Epithelial cell of esophagus (primary cell): ENCODE measurements at places on chromosomes 12 and 14.

- peak; percentile 93 for DNase-seq
Observed at GRCh38 chr14:91119556-91120311, 5.9 kb downstream of the DGLUCY start.

DNA sequence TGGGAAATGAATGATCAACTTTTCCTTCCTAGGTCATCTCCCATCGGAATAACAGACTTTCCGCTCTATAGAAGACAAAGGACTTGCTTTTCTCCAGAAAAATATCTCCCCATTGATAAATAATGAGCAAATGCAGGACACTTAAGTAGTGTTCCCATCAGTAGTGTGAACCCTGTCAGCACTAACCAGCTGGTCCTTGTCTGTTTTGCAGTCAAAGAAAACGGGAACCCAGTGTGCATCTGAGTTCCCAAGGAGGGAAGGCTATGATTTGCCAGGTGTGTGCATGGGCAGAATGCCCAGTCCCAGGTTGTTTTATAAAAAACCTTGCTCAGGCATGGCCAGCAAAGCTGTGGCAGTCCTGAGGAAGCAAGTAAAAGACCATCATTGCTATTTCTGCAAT lies 256.5 kb upstream of the HMGA2 start:
- DNase-seq, result no peak

GRCh38 chr12:132899033-132899432 lies 11.6 kb upstream of the CHFR start:
- DNase-seq, result peak; percentile 29

DNA sequence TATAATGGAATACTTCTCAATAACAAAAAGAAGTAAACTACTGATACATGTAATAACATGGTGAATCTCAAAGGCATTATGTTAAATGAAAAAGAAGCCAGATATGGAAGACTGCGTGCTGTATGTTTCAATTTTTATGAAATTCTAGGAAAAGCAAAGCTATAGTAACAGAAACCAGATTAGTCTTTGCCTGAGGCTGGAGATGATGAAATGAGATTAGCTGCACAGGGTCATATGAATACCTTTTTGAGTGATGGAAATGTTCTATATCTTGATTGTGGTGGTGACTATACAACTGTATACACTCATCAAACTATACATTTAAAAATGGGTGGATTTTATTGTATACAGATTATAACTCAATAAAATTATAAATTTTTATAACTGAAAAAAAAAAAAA lies 113.5 kb downstream of the TMEM30B start:
- no peak for DNase-seq

DNA sequence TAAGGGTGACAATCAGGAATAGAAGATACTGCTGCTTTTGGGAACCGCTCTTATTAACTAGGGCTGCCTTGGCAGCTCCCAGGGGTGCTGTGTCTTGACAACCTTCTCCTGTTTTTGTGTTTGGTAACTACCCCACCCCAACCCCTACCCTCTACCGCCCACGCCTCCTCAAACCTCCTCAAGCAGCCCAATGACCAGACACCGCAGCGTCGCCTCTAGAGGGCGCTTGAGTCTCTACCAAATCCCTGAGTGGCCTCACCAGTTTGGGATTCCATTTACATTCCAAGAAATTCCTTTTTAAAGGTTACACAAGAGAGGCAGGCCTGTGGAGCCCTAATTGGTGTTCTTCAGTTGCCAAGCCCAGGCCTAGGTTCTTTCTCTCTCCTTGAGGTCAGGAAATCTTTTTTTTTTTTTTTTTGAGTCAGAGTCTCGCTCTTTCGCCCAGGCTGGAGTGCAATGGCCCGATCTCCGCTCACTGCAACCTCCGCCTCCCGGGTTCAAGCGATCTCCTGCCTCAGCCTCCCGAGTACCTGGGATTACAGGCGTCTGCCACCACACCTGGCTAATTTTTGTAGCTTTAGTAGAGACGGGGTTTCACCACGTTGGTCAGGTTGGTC lies 72.4 kb upstream of the USP44 start:
- peak; percentile 91 for DNase-seq

GRCh38 chr12:24172773-24173066 lies 223.2 kb upstream of the SOX5 start:
- DNase-seq, result no peak

GRCh38 chr12:81558031-81558430 lies 201.1 kb downstream of the PPFIA2 start:
- peak; percentile 7 for DNase-seq

GRCh38 chr12:55906056-55906455 lies 21.6 kb downstream of the PYM1 start:
- peak; percentile 68 for DNase-seq

DNA sequence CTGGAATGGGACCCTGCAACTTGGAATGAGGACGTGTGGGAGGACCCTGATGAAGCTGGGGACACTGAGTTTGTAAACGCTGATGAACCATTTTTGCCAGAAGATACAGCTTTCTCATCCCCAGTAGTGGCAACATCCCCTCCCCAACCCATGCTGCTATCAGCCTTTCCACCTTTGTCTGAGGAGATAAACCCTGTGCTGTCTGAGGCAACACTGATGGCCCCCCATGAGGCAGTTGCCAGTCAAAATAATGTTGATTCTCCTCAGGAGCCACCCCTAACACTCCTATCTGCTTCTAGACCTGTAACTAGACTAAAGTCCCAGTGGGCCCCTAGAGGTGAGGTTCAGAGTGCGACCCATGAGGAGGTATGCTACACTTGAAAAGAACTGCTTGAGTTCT lies 7.5 kb upstream of the RNASE9 start:
- DNase-seq, result no peak

GRCh38 chr14:58663494-58664111 lies 25.8 kb downstream of the DACT1 start:
- DNase-seq, result peak; percentile 73

DNA sequence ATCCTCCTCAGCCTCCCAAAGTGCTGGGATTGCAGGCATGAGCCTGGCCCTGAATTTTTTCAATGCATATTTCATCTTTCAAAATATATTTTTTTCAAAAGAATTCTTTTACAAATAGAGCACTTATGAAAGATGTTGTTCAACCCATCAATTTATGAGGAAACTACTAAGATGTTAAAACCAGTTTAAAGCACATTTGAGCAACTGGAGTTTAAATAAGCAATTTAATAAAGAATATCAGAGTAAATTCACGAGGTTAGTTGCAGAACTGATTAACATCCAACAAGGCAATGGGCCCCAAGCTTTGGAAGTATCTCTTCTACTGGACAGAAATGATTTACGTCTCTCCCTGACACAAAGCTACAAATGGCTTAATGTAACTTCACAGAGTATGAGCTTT lies 23.3 kb downstream of the GLT1D1 start:
- no peak for DNase-seq

DNA sequence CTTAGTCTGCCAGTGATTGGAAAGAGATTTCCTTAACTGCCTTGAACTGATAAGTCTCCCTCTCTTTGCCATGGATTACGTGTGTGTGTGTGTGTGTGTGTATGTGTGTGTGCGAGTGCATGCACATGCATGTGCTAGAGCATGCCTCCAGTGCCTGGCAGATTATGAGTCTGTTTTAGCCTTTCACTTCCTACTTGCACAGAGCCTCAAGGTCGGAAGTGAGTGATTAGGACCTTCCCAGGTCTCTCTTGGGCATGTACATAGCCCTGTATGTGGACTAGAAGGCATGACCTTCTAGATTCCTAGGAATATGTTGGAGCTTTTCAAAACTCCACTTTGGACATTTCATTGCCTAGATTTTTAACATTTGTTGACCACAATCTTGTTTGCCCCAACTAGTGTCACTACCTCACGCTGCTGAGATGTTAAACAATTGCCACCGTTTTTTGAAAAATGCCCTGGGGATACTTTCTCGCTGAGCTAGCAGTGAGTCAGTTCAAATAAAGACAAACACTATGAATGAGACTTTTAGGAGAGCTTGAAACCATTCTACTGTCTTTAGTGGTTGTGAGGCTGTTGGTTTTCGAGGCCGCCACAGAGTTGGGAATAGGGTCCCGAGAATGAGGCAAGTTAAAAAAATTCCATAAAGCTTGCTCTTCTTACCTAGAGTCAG lies 28.2 kb downstream of the KIAA0586 start:
- DNase-seq, result peak; percentile 90

GRCh38 chr14:91985008-91985407 lies 37.5 kb upstream of the FBLN5 start:
- DNase-seq, result peak; percentile 14

DNA sequence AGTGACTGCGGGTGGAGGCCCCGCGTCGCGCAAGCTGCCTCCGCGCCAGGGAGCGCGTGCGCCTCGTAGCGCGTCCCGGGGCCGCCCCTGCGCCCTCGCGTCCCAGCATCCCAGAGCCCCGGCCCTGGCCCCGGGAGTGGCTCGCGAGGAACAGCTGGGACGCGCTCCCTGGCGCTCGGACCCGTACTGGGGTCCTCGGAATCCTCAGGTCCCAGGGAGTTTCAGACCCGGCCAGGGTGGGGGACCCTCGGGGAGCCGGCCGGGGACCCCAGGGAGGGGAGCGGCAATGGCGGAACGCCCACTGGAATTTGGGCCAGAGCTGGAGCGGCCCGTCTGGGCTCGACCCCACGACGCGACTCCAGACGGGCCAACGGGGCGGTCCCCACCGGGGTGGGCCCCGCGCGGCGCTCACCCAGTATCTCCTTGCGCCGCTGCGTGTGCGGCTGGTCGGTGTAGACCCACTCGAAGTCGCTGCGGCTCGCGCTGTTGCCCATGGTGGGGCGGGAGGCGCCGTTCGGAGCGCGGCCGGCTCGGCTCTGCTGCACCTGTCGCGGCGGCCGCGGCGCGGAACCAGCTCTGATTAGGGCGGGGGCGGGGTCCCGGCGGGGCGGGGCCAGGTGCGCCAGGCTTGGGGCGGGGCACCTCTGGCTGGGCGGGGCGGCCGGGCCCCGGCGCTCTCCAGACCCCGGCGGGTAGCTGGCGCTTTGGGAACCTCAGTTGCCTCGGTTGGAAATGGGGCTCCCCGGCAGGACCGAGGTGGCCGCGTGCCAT lies at the start of gene DEGS2:
DEGS2 (minus strand) TSS at position 552 of the 771 bp plus-strand sequence; CDS start at position 494, 58 bp downstream.
- peak; percentile 58 for DNase-seq

DNA sequence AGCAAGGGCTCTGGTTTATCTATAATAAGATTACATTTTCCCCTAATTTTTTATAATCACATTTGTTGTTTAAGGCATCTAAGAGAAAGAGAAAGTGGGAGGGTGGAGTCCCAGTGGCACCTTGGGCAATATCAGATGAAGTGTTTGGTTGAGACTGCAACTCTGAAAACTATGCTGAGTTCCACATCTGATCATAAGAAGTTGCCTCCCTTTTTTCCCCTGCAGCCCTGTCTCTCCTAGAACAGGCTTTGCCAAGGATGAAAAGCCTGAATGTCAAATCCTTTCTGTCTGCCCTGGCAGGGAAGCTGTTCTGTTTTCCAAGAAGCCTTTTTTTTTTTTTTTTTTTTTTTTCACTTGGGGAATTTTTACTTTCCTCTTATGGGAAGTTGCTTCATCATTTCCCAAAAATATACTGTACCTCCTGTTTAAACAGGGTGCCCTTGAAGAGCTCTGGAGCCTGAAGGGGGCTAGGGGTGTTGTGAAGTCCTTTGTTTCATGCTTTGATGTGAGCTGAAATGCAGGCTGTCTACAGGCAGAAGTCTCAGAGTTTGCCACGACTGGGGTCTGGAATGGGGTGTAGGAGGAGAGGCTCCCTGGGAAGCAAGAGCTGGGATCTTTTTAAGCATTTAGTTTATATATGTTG lies 71.3 kb downstream of the SUSD6 start:
- DNase-seq, result peak; percentile 67

GRCh38 chr12:105823810-105824209 lies 314.9 kb downstream of the NUAK1 start:
- DNase-seq, result no peak

DNA sequence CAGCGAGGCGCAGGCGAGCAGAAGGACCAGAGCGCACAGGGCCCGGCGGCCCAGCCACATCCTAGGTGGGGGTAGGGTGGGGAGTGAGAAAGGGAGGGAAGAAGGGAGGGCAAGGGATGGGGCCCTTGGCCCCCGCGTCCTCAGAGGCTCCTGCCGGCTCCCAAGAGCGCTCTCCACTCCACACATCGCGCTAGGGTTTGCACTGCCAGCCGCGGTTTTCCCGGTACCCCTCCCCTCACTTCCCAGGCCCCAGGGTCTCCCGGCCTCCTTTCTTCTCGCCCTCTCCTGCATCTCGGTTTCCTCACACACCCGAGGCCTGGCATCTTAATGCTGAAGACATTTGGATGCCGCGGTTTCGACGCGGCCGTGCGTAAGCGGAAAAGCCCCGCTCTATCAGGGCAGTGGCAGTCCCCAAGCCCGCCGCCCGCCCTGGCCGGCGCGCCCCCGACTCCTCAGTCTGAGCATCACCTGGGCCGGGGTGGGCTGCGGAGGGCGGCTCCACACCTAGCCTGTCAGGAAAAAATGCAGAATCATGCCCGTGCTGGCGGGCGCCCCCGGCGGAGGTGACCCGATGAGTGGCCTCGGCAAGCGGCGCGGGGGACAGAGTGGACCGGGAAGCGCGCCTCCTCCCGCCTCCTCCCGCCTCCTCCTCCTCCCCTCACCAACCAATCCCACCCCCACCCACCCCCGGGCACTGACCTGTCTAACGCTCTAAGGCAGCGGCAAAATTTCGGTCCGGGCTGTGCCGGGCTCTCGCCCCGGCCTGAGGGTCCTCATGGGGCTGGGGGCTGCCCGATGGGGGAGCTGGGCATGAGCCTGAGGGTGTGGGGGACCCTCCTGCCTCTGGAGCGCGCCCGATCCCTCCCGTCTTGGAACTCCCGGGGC lies 686 bp downstream of the B4GALNT1 start:
- DNase-seq, result no peak

DNA sequence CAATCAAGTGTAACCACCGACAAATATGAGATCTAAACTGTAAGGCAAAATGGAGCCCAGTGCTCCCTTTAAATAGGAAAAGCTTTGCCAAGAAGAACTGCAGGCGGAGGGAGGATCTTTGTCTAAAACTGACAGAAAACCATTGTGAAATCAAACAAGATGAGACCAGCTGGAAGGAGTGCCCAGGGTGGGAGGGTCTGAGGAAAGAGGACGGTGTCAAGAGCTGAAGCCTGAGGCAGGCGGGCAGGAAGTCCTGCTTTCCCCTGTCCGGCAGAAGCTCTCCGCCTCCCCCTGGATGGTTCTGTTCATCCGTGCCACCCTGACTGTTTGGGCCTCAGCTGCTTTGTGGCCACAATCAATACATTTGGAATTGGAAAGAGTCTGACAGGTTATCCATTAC lies 37.5 kb downstream of the CDC42BPB start:
- peak; percentile 57 for DNase-seq

DNA sequence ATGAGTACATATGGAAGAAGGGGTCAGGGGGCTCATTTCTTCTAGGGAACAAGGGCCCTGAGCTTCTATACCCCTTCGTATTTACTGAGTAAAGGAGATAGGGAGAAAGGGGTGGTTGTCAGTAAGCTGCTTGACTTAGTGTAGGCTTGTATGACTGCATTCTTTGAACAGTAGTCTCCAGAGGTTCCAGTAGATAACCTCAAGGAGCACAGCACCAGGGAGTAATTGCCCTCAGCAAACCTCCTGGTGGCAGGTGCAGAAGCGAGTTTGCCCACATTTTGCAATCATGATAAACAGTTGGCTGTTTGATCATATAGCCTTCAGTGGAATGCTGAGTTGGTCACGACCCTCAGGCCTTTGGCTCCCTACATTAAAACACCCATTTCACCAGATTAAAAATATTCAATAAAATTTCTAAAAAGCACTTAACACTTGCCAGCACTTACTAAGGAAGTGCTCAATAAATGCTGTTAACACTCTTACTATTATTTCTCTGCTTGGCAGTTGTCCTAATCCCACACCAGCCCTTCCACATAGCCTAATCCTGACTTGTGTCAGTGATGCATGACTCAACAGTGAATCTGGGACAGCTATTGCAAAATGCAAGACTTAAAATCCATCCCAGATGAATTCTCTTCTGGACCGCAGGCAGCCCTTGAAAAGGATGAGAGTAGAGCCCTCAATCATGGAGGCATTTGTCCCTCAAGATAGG lies 3.7 kb upstream of the DHRS4L2 start:
- DNase-seq, result peak; percentile 94
